CD4-positive, alpha-beta T cell treated with Interleukin-21 for 1 hour (primary cell): ENCODE measurements at places on chromosomes 5 and 9.
A peak's percentile ranks its signal among the peaks of the same experiment; 100 is the strongest.

GRCh38 chr5:133391354-133392136, 220.8 kb downstream of the FSTL4 start:
- DNase-seq = no peak

DNA sequence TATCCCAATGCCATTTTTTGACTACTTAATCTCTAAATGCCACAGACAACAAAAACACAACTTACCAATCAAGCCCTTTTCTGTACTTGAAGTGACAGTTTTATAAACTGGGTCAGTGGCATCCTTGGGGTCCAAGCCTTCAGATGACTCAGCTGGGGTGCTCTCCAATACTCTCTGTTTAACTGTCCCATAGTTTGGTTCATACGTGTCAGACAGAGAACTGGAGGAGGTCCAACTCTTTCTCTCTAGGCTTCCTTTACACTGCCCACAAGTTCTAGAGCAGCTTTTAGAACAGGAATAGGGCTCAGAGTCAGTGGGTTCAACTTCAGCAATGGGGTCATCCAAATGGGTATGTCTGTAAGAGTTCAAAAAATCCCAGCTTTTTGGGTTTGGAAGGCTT, 166.9 kb downstream of the CDC42SE2 start:
- DNase-seq = no peak

DNA sequence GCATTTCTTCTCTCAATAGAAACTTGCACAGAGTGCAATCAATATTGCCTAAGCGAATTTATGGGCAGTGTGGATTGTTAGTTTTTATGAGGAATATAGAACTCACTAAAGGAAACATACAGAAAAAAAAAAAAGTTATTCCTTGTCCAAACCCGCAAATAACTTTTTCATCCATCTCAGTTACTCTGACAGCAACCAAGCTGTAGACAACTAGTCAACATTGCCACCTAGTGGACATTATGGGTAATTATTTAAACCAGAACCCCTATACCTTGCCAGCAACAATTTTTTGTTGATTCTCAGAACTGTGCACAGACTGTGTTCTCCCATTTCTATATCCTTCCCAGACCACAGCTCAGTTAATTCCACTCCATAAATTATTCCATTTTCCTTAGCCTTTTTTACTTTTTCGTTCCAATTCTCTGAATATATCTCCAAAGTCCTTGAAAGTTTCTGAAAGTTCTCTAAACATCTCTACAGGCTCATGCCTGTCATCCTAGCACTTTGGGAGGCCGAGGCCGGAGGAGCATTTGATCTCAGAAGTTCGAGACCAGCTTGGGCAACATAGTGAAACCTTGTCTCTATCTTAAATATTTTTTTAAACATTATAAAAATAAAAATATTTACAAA, 2.6 kb upstream of the AFAP1L1 start:
- DNase-seq = peak; percentile 55

- DNase-seq = no peak
These were observed 71.5 kb downstream of the MRPS27 start for GRCh38 chr5:72248410-72248981.

DNA sequence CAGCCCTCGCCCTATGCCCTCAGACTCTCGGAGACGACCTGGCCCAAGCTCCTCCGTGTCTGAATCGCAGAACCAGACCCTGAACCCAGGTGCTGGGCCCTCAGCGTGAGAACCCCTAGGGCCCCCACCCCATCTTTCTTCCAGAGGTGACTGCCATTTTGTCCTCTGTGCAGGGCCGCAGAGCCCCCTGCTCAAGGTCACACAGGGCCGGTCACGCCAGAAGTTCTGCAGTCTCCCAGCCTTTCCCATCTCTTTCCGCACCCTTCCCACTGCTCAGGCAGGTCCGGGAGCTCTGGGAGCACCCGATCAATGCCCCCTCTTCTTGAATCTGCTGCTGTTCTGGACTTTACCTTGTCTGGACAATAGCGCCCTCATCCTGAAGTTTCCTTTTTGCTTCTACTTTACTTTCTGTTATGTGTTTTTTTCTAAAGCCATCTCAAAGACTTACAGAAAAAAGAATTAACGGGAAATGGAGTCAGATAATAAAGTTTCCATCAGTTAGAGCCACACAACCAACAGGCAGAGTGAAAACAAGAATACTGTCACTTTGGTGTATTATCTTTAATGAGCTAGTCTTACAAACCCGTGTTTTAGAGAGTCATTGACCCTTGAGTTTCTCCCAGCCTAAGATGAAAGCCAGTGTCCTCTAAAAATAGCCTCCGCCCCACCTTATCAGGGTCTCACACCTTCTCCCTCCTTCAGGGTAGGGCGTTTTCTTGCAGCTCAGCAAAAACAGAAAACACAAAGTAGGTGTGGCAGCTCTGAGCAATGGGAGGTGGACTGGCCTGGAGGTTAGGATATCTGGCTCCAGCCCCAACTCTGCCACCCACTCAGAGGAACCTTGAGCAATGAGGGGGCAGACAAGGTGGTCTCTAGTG, 1.8 kb downstream of the TMOD1 start:
- DNase-seq = no peak

GRCh38 chr9:133633681-133634080, 2.5 kb upstream of the DBH start:
- DNase-seq = no peak

- peak; percentile 52 for DNase-seq
These were observed 31.8 kb upstream of the CKS2 start for GRCh38 chr9:89278997-89279739.

DNA sequence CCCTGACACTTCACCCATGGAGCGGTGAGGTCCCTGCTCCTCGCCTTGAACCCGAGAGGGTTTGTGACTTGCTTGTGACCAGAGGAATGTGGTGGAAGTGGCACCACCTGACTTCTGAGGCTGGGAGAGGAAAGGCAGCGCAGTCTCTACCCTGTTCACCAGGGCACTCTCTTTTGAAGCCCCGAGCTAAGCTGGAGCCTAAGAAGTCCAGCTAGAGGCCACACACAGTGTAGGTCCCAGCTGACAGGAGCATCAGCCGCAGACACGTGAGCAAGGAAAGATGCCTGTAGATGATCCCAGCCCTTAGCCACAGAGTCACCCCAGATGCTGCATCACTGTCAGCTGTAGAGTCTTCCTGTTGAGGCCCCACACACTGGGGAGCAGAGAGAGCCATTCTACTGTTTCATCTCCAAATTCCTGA, 1.7 kb upstream of the ANGPTL2 start:
- no peak for DNase-seq

DNA sequence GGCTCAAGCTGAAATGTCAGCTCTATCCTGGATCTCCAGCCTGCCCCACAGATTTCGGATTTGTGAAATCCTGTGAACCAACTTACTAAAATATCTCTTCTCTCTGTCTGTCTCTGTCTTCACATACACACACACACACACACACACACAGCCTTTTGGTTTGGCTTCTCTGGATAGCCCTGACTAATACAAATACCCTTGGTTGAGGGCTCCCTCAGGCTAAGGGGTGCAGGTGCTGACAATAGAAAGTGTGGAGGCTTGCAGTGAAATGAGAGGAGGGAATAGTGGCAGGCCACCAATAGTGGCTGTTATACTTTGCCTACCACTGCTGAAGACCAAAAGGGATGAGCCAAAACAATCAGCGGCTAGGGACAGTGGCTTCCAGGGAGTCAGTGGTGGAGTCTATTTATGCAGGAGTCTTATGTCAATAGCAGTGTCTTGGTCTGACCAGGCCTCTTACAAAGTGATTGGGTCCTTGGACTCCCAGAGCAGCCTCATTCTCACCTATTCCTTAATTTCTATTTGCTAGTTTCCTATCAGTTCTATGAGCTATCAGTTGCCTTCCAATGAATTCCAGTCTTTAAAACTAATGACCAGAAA, 93.2 kb upstream of the GAS1 start:
- DNase-seq = no peak

GRCh38 chr5:90015584-90016018, 394.0 kb downstream of the CETN3 start:
- DNase-seq = no peak

GRCh38 chr9:2120926-2121689, 106.0 kb downstream of the SMARCA2 start:
- no peak for DNase-seq

- no peak for DNase-seq
These were observed 1033.5 kb downstream of the EFNA5 start for GRCh38 chr5:106637275-106637674.

- DNase-seq = no peak
These were observed 20.2 kb downstream of the SEC16A start for GRCh38 chr9:136462664-136463063.

DNA sequence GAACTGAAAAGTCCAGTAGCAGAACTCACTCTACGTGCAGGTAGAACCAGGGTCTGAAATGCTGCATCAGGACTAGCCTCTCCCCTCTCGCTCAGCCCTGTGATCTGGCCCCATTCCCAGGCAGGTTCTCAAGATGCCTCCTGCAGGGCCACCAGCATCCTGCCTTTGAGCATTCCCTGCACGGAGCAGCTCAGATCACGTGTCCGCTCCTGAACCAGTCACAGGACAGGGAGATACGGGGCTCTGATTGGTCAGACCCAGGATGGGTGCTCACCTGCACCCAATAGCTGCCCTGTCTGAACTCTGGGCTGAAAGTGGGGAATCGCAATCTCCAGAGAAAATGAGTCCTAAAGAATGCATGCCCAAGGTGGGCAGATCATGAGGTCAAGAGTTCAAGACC, 50.8 kb downstream of the NEURL1B start:
- no peak for DNase-seq

- DNase-seq = peak; percentile 68
These were observed 104.1 kb downstream of the TSSK1B start for GRCh38 chr5:113330533-113331208.

DNA sequence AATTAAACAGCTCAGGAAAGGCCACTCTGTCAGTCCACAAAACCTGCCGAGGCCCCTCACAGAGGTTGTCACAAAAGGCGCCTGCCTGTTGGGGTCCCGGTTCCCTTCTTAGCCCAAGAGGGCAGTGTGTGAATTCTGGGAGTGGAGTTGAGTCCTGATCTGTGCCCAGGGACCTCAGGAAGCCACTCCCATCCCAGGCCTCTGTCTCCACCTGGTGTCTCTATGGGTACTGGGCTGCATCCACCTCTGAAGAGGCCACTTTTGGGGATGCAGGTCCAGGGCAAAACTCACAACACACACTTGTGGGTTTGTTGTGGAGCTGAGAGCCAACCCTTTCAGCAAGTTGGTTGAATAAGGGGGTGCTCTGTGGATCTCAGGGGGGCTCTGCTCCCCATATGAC, 74.3 kb upstream of the STXBP1 start:
- DNase-seq = no peak

DNA sequence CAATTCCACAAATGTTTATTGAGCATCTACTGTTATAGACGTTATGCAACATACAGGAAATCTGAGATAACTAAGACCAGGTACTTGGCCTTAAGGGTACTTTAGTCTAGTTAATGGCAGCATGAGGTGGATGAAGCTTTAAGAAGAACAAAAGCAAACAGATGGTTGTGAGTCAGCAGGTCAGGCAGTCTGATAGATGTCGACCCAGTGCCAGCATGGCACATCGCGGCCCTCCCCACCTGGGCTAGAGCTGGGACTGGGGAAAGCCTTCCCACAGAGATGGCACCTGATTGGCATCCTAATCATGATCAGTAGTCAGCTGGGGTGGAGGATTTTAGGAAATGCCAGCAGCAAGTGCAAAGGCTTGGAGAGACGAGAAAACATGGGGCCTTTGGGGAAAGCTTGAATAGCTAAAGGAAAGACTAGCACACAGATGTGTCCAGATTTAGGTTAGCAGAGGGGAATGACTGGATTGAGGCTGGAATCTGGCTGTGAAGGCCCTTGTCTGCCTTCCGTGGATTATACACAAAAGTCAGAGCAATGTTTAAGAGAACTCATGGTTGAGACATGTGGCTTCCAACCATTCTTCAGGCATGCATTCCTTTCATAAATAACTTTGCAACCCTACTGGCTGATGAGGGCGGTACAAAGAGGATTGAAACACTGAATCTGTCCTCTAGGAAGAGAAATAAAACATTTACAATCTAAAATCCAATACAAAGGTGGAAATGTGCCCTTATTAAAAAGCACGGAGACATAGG, 395.4 kb upstream of the WWC1 start:
- no peak for DNase-seq

DNA sequence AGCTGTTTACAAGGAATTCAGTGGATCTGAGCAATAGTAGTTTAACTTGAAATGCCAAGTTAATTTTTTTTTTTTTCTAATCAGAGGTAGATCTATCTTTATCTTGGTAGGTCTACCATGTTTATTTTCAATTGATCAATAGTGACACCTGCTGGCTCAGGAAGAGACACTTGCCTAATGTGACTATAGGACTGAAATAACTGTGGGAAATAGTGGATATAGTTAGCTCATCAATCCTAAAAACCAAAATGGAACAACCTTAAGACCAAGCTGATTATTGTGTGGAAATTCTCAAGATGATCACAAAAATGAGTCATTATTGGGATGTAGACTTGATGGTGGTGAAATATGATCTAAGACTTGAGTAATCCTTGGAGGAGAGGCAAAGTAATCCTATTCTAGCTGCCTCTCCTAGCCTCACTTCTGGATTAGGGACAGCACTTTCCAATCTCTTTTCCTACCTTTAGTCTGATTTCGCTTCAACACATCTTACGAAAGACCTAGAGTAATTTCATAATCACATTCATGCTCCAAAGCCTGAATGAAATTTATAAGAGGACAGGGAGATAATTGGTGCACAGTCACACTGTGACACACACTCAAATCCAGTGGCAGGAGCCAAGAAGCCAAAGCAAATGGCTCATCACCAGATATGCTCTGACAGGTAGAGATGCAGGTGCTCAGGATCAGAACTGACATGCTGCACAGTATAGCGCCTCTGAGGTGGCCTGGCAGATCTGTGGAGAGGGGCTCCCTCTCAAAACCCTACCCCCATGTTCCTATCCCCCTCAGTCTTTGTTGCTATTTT, 156.3 kb downstream of the HMHB1 start:
- DNase-seq = peak; percentile 37

DNA sequence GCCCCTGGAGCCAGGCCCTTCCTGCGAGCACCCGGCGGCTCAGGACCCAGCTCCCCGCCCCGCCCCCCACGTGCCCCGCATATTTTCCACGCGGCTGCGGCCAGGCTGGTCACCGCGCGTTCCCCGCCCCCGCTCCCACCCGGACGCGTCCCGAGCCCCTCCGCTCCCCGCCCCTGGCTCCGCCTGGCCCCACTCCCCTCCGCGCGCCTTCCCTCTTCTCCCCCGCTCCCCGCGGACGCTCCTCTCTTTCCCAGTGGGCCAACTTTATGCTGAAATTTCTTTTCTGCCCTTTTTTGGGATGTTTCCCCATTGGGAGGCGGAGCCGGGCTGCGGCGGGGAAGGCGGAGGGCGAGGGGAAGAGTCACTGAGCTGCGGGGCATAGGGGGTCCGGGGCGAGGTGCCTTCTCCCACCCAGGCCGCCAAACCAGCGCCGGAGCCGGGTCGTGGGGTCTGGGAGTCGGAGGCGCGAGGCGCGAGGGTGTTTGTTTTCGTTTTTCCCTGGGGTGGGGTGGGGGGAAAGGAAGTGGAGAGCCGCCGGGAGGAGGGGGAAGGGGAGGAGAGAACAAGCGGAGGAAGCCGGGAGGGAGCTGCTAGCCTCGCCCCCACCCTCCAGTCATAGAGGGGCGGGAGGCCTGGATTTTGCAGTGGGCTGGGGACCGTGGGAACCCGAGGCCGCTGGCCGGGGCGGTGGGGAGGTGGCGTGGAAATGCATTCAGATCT, 1.0 kb upstream of the TPM2 start:
- DNase-seq = peak; percentile 34
